ENCODE measurements at places on chromosomes 16 and 17.

DNA sequence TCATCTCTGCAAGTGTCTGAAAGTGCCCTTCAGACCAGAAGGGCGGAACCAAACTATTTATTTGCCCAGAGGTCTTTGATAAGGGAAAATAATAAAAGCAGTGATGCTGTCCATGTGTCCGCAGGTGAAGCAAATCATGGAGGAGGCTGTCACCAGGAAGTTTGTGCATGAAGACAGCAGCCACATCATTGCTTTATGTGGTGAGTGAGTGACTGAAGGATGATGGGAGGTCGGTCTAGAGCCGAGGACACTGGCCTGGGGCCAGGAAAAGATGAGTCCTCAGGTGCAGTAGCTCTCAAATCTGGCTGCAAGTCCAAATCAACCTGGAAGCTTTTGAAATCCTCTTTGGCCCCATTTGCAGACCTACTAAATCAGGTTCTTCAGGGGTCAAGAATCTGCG, 6.1 kb downstream of the SGSM2 start:
- no peak for DNase-seq

GRCh38 chr16:83031524-83031923, 404.8 kb downstream of the CDH13 start:
- no peak for DNase-seq

DNA sequence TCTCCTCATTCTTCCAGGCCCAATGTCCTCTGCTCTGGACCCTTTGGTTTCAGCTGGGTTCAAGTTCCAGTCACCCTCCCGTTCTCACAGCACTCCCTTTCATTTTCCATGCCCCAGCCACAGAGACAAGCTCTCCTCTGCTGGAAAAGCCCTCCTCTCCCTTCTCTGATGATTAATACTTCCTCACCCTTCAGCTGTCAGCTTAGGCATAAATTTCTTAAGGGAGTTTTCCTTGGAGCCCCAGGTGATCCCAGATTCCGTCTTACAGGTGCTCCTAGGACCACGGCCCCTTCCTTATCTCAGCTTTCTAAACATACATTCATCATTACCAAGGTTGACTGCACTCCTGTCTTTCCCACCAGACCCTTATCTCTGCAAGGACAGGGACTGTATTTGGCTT, 10.4 kb downstream of the CHAD start:
- DNase-seq: no peak

GRCh38 chr16:58727028-58727781, 6.9 kb downstream of the GOT2 start:
- DNase-seq: no peak

- no peak for DNase-seq
Measured at GRCh38 chr17:27477050-27477888, 21.0 kb downstream of the KSR1 start.

DNA sequence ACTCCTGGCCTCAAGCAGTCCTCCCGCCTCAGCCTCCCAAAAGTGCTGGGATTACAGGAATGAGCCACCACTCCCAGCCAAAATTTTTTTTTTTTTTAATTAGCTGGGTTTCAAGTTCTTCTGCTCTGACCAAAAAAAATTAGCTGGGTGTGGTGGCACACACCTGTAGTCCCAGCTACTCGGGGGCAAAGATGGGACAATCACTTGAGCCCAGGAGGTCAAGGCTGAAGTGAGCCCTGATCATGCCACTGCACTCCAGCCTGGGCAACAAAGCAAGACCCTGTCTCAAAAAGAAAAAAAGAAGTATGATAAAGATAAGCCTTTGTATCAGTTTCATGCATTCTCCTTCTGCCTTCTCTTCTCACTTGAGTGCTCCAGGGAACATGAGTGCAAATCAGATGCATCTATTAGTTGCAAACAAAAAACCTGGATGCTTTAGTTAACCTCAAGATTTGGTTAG, 1.9 kb downstream of the NQO1 start:
- no peak for DNase-seq

DNA sequence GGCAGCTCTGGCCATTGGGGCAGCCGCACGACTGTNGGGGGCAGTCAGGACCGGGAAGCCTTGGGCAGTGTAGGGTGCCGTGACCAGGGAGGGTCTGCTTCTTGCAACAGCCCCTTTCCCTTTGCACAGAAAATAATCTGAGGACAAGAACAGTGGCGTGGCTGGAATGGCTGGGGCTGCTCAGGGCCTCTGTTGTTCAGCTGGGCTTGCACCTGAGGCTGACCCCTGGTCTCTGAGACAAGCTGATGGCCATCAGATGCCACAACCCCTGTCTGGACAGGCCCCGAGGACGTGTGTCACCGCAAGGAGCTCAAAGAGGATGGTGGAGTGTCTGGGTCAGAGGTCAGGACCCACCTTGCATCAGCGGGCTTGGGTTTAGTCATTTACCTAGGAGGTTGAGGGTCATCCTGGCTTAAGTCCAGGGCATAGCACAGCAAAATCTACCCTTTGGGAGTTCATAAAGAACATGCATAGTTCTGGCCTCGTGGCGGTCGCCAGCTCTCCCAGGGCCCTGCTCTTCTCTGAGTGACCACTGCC, 46.9 kb downstream of the METRNL start:
- DNase-seq: no peak

DNA sequence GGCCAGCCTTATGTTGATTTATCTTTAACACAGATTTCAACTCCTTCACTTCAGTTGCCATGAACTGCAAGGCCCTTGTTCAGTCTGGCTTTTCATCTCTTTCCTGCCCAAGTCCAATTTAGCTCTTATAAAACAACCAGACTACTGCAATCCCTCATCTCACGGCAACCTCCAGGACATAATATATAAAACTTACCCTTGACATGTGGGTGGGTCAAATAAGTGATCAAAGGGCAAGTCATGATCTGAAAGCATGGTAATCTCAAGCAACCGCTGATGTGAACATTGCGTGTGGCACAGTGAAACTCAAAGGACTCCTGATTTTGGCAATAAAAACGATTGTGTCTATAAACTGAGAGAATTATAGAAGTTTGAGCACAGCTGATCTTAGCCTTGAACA, 364.6 kb downstream of the CDH13 start:
- DNase-seq: no peak

DNA sequence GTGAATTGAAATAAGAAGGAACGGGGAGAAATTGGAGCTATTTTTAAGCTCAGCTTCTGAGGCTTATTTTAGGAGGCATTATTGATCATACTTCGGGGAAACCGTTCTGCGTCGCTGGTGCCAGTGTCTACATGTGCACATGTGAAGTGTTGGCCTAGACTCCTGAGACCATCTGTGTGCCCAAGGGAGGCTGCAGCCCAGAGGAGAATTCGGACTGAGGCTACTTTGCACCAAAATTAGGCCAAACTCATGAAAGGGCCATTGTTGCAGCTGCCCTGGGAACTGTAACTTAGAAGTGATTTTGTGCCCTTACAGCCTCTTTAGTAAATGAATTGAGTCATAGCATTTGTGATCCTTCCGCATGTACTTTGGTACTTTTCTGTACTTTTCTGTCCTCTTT, 102.0 kb upstream of the NOL11 start:
- no peak for DNase-seq

DNA sequence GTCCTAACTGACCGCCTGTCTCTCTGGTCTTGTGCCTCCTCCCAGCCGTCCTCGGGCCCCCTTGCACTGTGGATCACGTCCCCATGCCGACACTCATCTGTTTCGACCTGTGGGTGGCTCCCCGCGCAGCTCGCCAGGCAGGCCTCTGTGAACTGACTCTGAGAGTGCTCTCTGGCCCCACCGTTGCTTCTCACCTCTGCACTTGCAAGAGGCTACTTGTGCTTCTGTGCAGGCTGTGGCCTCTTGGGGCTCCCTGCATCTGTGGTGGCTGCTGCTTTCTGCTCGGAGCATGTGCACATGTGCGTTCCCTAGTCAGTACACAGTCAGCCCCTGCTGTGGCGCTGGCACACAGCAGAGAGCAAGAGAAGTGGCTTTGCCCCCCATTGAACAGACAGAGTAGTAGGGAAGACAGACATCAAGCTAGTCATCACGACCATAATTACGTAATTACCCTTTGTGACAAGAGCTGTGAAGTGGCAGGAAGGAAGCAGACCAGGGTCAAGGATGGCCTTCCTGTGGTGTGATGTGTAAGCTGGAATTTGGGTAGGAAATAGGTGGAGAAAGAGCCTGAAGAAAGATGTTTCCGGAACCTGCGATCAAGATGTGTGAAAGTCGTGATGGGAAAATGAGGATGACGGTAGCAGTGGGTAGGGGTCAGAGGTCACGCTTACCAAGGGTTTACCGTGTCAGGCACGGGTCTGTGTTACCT, 256.0 kb upstream of the CACNG5 start:
- no peak for DNase-seq

GRCh38 chr17:63479495-63480184, 2.8 kb downstream of the ACE start:
- DNase-seq: no peak

DNA sequence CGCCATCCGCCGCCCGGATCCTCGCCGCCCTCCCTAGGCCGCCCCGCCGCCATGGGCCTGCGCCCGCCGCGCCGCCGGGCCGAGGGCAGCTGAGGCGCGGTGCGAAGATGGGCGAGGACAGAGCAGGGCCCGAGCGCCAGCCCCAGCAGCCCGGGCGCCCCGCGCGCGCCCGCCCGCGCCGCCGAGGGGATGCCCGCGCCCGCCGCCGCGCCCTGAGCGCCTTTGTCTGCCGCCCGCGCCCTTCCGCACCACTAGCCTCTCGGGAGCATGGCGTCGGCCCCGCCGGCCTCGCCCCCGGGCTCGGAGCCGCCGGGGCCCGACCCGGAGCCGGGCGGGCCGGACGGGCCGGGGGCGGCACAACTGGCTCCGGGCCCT, 278 bp downstream of the RAB11FIP3 start:
- DNase-seq: no peak

GRCh38 chr16:66052745-66053144, 313.7 kb upstream of the CDH5 start:
- no peak for DNase-seq

DNA sequence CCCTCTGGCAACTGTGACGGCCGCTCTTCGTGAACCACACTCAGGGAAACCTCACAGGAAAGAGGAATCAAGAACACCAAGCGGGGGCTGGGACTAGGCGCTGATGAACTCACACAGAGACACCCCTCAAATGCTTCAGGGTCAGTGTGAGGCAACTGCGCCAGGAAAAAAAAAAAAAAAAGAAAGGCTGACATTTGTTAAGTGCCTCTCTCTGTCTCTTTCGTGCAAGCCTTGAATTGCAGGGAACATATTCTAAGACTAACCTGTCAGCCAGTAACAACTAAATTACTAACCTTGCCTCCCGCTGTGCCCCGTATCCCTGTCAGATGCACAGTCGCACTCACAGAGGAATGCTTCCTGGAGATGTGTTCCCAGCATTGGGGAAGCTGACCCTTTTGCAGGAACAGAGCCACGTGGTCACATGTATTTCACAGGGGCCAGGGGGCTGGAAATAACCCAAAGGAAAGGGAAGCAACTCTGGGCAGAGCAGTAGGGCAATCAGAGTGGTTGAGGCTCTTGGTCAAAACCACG, 247.8 kb downstream of the XYLT1 start:
- peak; percentile 5 for DNase-seq

DNA sequence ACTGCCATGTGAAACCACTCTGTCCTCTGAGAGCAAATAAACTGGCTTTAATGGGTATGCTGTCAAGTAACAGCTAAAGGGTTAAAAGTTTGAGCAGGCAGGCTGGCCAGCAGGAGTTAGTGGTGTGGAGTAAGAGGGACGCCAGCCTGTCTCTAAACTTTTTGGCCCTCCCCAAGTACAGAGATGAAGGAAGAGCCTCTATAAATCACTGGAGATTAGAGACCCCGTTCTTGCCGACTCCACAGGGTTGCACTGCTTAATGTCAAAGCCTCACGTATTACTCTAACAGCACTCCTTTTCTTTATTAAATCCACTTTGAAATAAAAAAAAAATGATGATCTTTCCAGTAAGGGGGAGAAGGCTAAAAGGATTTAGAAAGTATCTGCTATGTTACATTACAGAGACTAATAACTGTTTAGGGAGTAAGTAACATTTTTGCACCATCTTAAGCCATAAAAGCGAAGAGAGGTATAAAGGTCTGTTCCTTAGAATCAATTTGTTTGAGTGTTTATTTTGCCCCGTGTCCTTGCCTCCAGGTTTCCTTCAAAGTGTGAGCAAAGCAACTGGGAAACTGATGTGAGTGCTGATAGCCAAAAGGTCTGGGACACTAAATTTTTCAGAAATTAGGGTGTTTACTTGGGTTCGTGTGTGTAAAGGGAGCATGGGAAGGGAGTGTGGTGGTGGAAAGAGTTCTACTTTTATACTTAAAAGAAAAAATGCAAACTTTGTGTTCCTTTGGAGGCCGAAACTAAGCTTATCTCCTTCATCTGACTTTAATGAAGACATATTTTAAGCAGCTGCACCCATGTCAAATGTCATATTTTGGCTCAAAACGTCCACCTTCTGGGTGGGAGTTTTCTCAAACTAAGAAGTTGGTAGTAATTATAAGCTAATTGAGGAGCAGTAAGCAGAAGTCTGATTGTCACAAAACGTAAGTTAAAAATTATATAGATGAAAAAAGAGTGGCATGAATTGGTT, 109.9 kb upstream of the TBX2 start:
- DNase-seq: no peak

DNA sequence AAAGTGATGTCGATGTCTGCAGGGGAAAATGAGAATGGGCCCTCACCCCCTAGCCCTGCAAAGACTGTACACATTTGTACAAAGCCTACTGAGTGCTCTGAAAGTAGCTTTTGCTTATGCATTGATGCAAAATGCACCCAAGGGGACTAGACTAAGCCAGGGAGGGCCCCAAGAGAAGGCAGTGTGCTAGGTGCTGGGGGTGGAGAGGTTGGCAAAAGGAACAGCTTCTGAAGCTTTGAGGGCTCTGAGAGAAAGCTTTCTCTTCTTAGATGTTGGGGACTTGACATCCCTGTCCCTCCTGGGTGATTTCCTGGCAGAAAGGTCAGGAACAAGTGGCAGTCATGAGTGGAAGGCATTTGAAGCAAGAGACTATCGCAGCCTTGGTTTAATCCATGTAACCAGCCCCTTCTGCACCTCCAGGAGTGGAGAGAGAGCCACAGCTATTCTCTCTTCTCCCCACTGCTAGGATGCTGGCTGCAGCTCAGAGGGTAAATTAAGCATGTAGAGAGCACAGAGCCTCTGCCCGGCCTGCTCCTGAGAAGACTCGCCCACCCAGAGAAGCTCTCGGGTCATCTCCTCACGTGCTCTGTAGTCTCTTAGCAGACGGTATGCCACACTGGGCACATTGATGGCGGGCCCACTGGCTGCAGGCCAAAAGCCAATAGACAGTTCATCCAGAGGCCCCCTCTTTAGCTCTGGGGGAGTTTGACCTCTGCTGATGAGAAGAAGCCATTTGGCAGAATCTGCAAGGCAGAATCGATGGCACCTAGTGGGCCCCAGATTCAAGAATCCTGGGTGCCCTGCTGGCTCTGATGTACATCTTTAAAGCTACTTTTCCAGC, 221.4 kb downstream of the MSI2 start:
- DNase-seq: no peak

DNA sequence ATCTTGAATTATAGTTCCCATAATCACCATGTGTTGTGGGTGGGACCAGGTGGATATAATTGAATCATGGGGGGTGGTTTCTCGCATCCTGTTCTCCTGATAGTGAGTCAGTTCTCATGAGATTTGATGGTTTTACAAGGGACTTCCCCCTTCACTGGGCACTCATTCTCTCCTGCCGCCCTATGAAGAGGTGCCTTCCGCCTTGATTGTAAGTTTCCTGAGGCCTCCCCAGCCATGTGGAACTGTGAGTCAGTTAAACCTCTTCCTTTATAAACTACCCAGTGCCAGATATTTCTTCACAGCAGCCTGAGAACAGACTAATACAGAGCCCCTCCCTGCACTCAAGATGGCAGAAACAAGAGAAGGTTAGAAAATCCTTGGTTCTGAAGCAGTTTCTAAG, 26.4 kb downstream of the LDAF1 start:
- no peak for DNase-seq

- no peak for DNase-seq
Measured at GRCh38 chr17:77696721-77697460, 261.6 kb upstream of the TNRC6C start.
